ENCODE measurements at places on chromosomes 3 and 15.

DNA sequence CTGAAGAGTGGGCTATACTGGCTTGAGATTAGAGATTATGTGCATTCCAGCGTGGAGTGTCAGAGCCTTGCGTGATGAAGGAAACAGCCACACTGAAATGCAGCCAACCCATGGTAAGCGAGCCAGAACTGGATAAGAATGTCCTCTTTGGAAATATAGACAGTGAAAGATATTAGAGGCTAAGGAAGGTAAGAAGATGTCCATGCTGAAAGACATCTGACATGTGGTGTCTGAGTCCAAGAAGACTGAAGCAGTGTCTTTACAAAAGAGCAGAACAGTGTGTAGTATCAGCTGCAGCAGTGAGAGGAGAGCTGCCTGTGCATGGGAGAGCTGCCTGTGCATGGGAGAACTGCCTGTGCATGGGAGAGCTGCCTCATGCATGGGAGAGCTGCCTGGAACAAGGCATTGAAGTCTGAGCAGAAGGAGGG lies 672.2 kb downstream of the DIPK2A start:
- no peak for DNase-seq

DNA sequence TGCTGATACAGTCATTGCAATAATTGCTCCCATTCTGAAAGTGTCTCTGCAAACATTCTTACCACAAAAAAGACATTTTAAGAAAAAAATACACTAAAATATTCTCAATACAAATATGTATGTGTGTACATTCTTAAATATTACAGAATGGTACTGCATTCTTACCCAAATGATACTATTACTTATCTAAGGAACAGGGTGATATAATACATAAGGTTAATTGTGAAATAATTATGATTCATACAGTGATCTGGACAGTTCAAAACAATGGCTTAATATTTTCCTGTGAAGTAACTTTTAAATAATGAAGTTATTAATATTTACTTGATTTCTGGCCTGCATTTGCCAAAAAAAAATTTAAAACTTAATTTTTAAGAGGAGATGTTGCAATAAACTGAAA lies 694.6 kb downstream of the TUSC7 start:
- DNase-seq = no peak

GRCh38 chr3:86481031-86481430 lies 509.9 kb downstream of the VGLL3 start:
- DNase-seq = no peak

- DNase-seq = no peak
These were observed 69.6 kb upstream of the RASGRF1 start for GRCh38 chr15:79160211-79160610.

- no peak for DNase-seq
These were observed 133.8 kb downstream of the GREM1 start for GRCh38 chr15:32851572-32851971.

DNA sequence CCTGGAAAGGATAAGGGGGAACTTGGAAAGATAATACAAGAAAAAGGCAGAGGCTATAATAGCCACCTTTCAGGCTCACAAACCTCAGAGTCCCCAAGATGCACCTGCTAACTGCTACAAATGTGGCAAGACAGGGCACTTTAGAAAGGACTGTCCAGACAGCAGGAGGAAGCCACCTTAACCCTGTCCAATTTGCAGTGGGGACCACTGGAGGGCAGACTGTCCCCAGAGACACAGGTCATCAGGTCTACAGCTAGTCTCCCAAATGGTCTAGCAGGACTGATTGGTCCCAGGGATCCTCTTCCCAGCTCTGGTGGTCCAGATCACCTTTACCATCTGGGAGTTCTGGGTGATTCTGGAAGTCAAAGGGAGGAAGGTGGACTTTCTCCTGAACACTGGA lies 882.5 kb upstream of the GBE1 start:
- DNase-seq = no peak
